Stimulated activated CD8-positive, alpha-beta memory T cell treated with anti-CD3 and anti-CD28 coated beads, Interleukin-15, amount 100 ng/mL, for 24 hours (primary cell): ENCODE measurements at places on chromosomes 2 and 18.

DNA sequence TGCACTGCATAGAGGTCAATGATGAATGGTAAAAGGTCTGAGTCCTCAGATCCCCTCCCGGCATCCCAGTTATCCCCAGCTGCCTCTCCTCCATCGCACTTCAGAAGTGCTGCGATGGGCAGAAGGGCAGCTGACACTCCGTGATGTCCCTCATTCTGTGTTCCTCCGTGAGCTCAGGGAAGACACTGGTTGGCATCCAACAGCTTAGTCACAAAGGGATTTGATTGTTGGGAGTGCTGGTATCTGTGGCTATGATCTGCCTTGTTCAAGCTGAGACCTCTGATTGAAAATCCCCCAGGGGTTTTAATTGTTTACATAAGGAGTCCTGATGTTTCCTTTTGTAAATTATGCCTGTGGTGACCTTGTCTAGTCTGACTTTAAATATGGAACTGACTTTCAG is 19.0 kb upstream of the SAG start:
- DNase-seq = no peak

- DNase-seq = no peak
Observed at GRCh38 chr2:237452861-237453260, 34.2 kb upstream of the MLPH start.

- no peak for DNase-seq
Observed at GRCh38 chr2:129011466-129012061, 692.9 kb upstream of the HS6ST1 start.

DNA sequence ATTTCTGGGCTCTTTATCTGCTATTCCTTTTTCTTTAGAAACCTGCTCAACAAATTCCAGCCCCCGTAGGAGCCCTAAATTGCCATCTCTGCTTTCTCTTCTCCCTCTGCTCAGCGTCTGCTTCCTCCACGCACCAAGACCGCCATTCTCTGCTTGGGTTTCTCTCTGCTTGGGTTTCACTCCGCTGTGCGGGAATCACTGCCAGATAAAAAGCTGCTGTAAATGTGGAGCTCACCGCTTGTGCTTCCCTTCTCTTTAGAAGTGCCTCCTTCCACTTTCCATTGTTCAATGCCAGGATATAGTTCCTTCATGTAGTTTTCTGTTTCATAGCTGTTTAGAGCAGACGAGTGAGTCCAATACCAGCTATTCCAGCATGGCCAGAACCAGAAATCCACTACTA is 45.9 kb downstream of the TMEM237 start:
- DNase-seq = no peak
